CD4-positive, alpha-beta T cell (primary cell): ENCODE measurements at places on chromosomes 4 and X.

GRCh38 chr4:177118596-177118995 lies 191.1 kb upstream of the NEIL3 start:
- no peak for DNase-seq

GRCh38 chrX:116499780-116500179 lies 37.0 kb upstream of the CT83 start:
- no peak for DNase-seq

DNA sequence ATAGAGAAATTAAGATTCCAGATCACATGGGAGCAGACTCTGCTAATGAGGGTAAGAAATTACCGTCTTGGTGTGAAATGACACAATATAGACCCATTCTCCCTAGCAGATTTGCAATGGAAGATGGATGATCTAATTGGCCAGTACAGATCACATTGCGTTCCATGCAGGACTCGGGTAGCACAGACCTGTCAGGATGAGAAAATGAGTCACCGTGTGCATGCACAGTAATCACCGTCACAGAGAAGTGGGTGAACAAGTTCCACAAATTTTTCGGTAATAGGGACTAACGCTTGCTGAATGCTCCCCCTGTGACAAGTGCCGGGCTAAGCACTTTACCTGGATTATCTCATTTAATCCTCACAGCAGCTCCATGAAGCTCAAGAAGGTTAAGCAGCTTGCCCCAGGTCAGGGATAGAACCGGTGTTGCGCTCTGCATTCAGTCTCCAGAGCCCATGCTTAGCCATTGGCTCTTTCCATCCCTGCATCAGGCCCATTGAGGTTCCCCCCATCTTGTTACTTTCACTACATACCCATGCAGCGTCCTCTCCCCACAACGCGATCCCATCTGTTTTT lies 375.6 kb downstream of the FBXW7 start:
- no peak for DNase-seq

DNA sequence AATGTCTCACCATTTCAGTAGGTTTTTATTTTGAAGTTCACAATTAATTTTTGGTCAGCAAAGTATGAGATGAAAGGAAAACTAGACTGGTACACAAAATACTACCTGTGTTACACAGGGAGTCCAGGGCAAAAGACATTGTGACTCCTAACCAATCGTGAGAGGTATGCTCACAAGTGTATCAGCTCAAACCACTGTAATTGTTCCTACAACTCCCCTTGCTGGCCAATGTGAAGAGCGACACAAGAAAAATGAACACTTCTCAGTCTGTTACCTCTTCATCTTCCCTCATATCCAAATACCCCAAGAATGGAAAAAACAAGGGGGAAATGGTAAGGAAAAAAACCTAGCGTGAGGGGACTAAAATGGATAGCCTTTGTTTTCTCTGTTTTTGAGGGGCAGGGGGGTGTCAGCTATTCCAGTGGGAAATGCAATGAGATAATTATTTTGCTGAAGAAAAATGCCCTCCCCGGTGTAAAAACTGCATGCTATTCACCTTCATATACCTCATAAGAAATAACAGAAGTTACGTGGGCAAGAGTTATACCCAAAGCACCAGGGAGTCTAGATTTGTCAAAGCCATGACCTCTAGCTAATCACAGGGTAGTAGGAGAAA lies 30.6 kb upstream of the NSUN7 start:
- DNase-seq = no peak

DNA sequence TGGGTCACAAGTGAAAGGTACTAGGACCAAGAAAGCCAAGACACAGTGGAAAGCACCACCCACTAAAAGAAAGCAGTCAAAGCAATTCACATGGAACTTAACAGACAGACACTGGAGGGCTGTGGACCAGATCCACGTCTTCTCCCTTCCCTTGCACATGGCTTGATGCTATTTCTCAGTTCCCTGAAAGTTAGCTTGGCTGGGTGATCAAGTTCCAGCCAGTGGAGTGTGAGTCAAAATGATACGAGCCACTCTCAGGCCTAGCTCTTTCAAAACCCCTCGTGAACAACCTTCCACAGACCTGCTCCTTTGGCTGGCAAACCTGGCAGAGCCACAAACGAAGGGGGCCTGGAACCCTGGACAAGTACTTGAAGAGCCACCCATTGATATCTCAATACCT lies 52.0 kb downstream of the RELL1 start:
- DNase-seq = no peak

DNA sequence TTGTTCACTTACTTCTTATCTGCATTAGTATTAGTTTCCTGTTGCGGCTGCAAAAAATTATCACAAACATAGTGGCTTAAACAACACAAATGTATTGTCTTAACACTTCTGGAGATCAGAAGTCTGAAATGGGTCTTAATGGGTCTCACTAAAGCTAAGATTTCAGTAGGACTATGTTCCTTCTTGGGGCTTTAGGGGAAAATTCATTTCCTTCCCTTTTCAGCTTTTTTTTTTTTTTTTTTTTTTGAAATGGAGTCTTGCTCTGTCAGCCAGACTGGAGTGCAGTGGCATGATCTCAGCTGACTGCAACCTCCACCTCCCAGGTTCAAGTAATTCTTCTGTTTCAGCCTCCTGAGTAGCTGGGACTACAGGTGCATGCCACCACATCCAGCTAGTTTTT lies 78.1 kb upstream of the KLF3 start:
- DNase-seq = no peak

DNA sequence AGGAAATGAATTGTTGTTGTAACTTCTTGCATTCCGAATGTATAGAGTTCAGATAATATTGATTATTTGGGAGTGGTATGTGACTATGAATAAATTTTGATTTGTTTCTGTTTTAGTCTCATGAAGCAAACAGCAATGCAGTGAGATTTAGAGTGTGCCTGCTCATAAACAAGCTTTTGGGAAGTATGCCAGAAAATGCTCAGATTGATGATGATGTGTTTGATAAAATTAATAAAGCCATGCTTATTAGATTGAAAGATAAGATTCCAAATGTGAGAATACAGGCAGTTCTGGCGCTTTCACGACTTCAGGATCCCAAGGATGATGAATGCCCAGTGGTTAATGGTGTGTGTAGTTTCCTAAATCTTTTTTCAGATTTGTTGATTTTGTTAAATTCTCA lies 2.0 kb downstream of the NCAPG start:
- no peak for DNase-seq
